Mesenteric fat pad (tissue), 1 donor: ENCODE measurements at places on chromosomes 12 and 14. TPM values are rescaled to one million over a fixed set of nuclear protein-coding genes. Genes with fewer than 3 reads are reported as not detected.

DNA sequence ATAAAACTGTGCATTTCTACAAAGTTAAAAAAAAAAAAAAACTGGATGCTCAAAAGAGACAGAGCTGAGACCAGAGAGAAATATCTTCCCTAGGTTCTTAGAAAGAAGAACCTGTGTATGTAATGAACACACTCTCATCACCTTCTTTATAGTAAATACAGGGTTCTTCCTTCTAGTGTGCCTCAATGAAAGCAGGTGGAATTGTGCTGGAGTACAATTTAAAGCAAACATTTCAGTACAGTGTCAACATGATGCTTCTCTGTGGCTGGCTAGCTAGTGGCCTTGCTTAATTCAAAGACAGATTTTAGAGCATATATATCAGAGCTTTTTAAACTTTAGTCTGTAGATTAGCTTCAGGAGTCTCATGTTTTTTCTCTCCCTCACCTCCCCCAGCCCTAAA, 249.8 kb upstream of the ARHGAP5 start:
- DNase-seq, result no peak

DNA sequence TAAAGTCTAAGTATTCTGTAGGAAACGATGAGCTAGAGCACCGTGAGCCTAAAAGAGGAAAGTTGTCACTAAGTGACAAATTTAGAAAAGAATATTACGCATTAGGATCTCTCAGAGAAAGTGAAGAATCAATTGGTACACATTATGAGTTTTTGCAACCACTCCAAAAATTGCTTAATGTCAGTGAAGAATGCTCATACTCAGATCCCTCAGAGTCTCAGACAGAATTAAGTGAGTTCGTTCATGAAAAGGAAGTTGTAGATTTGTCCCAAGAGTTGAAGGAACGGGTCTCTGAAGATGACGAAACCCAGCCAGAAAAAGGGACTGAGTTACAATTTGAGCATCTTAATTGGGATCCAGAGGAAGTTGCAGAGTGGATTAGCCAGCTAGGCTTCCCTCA, 1.5 kb downstream of the SAMD15 start:
- DNase-seq, result no peak

- DNase-seq, result no peak
These were observed 88.3 kb downstream of the LRRK2 start for GRCh38 chr12:40312982-40313576.

DNA sequence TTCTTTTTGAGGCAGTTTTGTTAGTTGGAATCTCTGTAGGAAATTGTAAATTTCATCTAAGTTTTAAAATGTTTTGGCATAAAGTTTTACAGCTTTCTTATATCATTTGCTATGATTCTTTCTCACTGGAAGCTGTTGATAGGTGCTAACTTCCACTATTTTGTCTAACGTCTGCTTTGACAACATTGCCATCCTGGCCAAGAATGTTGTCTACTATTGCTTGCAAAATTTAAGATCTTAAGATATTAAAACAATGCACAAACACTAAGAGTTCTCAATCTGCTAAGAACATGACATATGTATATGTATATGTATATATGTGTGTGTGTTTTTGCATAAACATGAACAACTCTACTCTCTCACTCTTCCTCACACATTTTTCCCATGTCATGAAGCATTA, 64.1 kb upstream of the MDGA2 start:
- no peak for DNase-seq

DNA sequence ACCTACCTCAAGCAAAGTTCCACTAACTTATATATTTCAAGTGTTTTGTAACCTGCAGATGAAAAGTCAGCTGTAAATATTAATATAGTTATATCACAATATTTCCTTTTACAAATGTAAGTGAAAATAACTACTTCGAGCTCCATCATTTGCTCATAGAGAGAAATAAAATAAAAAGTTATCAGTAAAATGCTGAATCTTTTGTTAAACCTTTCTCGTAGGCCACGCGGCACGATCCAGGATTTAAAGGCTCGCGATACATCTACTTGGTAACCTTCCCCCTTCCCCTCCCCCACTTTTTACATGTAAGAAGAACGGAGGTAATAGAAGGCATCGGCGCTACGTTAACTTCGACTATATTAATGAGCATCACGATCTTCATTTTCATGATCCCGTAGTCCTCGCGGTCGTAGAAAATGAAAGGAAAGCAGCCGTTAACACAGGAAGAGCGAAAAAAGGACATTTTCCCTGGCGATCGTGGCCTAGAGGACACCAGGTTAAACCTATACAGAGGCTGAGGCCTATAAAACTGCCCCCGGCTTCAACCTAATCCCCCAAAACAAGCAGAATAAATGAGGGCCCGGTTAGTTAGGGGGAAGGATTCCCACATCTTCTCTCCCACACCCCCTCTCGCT, 508 bp downstream of the HNRNPC start:
- no peak for DNase-seq

DNA sequence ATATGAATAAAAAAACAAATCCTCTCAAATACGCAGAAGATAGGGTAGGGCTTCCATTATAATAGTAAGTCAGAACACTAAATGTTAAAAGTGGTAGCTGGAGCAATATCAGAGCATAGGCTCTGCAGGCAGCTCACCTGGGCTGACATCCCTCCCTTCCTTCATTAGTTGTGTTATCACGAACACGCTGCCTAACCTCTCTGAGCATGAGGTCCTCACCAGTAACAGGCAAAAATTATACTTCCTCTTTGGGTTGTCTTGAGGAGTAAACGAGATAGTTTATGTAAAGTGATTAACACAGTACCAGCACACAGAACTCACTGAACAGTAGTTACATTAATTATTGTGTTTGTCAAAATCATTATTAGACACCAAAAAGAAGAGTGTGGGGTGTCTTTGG, 154.3 kb downstream of the STXBP6 start:
- DNase-seq, result no peak

DNA sequence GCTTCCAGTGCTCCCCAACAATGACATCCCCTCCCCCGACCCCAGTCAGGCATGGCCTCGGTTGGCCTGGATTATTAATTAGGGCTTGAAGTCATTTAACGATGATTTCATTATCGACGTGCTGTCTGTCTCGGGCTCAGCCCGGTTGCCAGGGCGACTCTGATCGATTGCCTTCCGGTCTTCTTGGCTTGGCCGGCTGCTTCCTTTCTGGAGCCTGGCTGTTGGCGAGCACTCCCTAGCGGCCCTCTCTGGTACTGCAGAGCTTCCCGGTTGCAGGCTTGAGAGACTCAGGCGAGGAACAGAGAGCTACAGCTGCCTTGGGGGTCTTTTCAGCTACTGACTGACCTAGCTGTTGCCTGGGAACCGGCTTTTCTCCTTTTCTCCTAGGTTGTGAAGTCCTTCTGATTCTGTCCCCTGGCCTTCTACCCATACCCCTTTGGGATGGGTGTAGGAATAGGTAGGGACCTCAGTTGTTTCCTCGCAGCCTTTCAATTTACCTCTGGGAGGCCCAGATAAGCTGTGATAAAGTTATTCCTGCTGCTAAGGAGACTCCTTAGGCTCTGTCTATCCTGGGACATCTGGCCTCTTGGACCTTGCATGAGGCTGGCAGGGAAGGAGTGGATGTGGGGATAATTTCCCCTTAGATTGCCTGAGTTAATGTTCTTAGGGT, 5.5 kb upstream of the CISTR start:
- no peak for DNase-seq

- no peak for DNase-seq
These were observed 75.3 kb upstream of the FAR2 start for GRCh38 chr12:29073631-29074239.

RNASE2 gene
- 8.7 TPM for total RNA-seq

KRT71 gene
- total RNA-seq, result not detected

- no peak for DNase-seq
These were observed 169.0 kb upstream of the EEA1 start for GRCh38 chr12:93098077-93098476.

GRCh38 chr12:28876196-28876798, 272.8 kb upstream of the FAR2 start:
- DNase-seq, result no peak

MGST1 gene
- 1,962 TPM for total RNA-seq

CLBA1 gene
- total RNA-seq, result 2.8 TPM

GRCh38 chr14:99681101-99681831, 2.8 kb upstream of the CYP46A1 start:
- peak; percentile 65 for DNase-seq

- DNase-seq, result no peak
These were observed 5.7 kb downstream of the PHLDA1 start for GRCh38 chr12:76025601-76026575.

GRCh38 chr12:132116709-132117557, 27.2 kb downstream of the DDX51 start:
- DNase-seq, result no peak

DNA sequence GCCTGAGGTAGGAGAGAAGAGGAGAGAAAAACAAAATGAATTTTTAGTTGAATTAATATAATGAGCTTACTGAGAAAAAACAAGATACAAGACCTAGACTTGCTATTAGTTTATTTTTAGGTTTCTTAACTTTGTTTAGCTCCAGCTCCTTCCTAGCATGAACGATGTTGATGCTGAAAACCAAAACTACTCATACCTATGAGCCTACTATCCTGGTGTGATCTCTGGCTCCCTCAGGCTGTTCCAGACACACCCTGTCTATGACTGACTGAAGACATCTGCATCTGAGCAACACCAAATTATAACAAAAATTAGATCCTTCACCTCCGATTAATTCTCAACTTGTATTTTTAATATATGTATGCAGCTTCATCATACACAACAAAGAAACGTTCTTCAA, 190.4 kb downstream of the SLC5A8 start:
- DNase-seq, result no peak
